ENCODE measurements at places on chromosomes 3 and 15.

DNA sequence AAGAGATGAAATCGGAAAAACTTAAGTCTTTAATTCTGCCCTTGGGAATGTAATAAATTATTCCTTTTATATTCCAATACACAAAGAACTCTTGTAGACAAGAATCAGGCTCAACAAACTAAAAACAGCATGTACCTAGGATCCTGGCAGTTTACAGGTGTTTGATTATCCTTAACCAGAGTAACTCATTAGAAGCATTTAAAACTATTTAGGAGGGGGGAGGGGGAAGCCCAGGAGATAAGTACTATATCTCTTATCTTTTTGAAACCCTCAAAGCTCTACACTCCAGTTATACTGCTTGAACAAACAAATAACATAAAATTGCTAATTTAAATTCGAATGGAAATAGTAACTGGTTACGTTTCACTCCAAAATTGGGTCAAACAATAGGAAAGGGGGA, 1.9 kb downstream of the CNBP start:
- no peak for DNase-seq

- DNase-seq = no peak
These were observed 261.5 kb upstream of the ZNF385D start for GRCh38 chr3:22012471-22012870.

DNA sequence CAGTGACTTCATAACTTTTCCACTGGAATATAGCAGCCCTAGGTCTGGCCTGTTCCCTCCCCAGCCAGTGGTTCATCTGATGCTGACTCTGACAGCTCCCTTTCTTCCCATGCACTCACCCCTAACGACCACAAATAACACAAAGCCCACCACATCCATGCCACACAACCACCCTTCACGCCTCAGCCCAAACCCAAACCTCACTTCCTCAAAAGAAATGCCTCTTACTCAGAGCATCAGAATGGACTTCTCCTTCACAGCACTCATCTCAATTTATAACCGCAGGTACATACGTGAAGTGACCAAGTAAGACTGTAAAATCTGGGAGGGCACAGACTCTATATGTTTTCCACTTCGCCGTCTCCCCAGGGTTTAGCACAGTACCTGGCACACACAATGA, 1.1 kb downstream of the RBSN start:
- no peak for DNase-seq

GRCh38 chr3:127568586-127568985, 21.9 kb downstream of the TPRA1 start:
- DNase-seq = no peak

DNA sequence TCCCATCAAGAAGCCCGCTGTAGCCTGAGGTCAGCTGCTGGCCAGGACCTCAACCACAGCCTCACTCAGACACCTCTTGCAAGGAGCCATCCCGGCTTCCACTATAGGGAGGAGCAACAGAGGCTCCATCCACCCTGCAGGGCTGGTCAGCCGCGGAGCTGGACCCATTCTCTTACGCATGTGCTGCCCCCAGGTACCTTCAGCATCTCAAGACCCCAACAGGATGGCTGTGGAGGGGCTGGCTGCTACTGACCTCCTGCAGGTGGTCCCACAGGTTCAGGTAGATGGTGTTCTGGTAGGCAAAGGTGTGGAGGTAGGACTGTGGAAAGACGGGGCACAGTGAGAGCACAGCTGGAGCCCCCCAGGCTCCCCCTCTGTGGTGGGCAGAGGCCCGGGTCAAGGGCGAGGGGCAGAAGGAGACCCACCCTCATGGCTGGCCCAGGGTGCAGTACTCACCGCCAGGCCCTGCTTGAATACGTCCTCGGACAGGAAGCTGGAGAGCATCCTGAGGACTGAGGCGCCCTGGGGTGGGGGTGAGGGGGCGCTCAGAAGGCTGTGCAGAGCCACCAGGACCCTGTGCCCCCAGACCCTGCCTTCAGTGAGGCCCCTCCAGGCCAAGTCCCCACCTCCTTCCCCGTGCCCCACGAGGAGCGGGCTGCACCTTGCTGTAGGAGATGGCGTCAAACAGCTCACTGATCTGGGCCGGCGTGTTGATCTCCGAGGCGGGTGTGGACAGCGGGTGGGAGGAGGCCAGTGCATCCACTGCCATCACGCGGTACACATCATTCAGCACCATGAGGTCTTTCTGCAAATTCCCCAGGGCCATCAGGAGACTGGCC, 11.4 kb downstream of the ANPEP start:
- no peak for DNase-seq

GRCh38 chr15:29924750-29925149, 102.5 kb upstream of the TJP1 start:
- DNase-seq = peak; percentile 33

GRCh38 chr3:67715971-67716370, 61.6 kb upstream of the SUCLG2 start:
- DNase-seq = no peak

- no peak for DNase-seq
These were observed 314.1 kb upstream of the TGFBR2 start for GRCh38 chr3:30292192-30292893.

GRCh38 chr3:71492974-71493771, 90.4 kb downstream of the FOXP1 start:
- DNase-seq = no peak

DNA sequence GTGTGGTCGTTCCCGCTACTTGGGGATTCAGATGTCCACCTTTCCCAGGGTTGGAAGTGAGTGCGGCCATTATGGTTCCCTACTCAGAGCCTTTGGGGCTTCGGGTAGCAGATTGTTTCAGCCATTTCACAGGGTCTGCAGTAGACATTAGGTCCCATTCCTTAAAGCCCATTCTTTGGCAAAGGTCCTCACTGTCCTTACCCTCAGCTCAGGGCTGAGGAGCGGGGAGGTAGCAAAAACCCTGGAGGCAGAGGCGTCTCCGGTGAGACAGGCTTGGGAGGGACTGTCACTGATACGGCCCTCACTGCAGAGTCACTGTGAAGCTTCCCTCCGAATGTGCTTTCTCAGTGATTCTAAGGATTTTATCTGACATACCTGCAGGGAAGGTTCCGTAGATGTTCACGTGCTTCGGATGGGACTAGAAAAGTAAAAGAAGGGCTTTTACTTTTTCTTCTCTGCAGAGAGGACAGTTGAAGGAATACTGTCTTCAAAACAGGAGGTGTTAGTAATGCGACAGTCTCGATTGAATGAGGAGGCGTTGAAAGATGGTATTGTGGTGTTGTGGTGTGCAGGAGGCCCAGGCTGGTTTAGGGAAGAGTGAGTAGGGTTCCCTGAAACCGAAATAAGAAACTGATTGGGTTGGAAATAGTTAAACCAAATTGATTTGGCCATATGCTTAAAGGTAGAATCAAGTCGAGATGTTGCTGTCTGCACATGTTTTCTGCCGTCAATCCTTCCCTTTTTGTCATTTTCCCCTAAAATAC, 630 bp downstream of the ATP6V1A start:
- DNase-seq = no peak

GRCh38 chr3:38100498-38100897, 36.4 kb downstream of the ACAA1 start:
- DNase-seq = no peak

DNA sequence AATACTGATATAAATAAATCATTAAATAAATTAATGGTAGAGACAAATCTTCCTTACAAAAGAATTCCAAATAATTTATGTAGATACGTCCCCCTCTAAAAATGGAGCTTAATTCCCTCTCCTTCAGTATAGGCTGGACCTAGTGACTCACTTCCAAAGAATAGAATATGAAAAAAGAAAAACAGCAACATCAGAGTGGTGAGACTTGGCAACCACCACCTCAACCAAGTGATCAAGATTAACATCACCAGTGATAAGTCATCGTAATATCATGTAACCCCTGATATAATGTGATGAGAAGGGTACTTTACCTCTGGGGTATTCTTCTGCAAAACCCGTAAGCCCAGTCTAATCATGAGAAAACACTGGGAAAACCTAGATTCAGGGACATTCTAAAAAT, 13.4 kb downstream of the GOLGB1 start:
- DNase-seq = no peak

GRCh38 chr3:160154033-160154432, 71.2 kb upstream of the C3orf80 start:
- no peak for DNase-seq

DNA sequence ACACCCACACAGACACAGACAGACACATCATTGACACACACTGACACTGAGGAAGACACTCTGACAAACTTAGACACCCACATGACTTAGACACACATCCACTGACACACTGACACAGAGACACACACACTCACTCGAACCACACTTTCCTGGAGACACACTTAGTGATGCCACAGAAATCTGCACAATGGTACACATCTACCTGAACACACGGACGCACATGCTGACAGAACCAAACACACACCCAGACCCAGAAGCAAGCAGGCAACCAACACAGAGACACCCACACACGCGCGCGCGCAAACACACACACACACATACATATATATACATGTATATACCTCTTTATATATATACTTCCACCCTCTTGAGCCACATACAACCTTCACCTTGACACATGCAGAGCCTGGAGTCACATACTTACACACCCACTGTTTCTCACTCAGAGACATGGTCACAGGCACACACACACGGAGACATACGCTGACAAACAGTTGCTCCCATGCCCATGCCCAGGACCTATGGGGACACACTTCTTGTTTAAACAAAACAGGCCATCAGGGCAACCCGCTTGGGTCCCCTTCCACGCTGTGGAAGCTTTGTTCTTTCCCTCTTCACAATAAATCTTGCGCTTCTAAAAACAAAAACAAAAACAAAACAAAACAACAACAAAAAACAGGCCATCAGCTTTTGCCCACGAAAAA, 913 bp upstream of the SCN5A start:
- DNase-seq = peak; percentile 3

DNA sequence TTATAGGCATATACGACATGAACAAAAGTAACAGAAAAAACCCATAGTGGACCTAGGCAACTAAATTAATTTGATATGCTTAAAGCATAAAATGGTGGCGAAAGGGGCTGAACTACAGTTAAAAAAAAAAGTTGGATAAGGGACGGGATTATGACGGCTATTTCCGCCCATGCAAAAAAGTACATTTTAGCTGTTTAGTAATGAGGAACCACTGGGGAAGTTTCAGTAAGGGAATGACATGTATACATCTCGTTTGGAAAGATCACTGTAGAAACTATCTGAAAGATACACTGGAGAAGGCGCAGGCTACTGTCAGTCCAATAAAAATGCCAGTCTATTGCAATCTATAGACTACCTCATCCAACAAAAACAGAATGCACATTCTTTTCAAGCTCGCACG, 65.6 kb downstream of the ZNF148 start:
- no peak for DNase-seq

DNA sequence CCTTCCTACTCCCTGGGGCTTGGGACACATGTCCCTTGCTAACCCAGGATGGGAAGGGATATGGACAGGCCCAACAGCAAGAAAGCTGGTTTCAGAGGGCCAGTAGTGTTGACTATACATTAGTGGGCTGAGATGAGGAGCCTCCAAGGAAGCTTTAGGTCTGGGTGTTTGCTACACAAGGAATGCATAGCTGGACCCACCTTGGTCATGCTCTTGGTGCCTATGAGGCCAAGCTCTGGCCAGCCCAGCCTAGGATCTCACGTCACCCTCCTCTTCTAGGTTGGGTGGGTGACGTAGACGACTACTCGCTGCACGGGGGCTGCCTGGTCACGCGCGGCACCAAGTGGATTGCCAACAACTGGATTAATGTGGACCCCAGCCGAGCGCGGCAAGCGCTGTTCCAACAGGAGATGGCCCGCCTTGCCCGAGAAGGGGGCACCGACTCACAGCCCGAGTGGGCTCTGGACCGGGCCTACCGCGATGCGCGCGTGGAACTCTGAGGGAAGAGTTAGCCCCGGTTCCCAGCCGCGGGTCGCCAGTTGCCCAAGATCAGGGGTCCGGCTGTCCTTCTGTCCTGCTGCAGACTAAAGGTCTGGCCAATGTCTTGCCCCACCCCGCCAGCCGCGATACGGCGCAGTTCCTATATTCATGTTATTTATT, 653 bp upstream of the WDR6 start:
- no peak for DNase-seq

GRCh38 chr15:41513506-41514227, at the start of gene LTK:
LTK (minus strand) TSS chr15:41513827; CDS start chr15:41513709, 118 bp downstream.
- no peak for DNase-seq

GRCh38 chr15:59950603-59951388, 53.3 kb upstream of the FOXB1 start:
- no peak for DNase-seq

GRCh38 chr3:183439515-183439914, 11.1 kb upstream of the MCF2L2 start:
- DNase-seq = no peak

DNA sequence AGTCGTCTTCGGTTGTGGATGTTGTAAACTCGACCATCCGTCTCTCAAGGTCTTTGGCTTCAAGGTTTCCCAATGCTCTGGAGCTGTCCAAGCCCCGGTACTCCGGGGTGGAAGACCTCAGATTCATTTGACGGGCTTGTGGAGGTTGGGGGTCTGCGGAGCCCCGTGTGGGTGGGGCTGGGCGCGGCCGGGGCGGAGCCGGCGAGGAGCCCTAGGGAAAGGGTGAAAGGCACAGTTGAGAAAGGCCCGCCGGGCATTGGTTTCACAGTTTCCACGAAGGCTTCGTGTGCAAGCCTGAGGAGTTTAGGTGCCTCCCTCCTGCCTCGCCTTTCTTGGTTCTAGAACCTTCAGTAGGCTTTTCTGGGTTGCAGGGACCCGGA, 360 bp upstream of the MGA start:
- no peak for DNase-seq

GRCh38 chr3:42507252-42507651, 4.8 kb downstream of the VIPR1 start:
- no peak for DNase-seq

DNA sequence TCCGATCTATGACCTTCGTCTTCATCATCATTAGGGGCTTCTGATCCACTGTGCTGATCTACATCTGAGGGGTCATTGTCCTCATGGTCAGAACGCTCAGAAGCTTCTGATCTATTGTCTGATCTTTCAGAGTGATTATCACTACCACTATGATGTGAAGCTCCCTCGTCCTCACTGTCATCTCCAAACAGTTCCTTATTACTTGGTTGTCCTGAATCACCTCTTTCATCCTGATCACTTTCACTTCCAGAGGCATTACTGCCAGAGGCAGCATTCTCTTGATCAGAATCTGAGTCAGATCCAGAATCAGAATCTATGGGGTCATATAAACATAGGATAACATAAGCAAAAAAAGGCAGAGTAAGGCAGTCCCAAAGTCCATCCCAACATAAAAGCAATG, 5.4 kb downstream of the LEO1 start:
- DNase-seq = no peak

- peak; percentile 100 for DNase-seq
These were observed 6.5 kb upstream of the CYP11A1 start for GRCh38 chr15:74373731-74374647.

DNA sequence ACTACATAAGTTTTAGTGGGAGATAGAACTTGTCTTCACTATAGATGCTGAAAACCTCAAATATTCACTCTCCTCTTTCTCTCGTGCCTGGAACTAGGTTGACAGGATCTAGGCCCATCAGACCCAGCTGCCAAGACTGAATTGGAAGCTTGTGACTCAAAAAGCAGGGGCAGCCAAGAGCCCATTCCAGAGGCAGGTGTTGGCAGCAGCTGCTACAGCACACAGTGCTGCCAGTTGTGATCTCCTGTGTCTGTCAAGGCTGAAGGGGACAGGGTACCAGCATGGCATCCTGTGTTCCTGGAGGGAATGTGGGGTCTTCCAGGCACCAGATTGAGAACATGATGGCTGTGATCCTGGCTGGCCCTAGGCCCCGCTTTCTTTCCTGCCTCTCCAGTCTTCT, 92.5 kb upstream of the MB21D2 start:
- DNase-seq = no peak

- DNase-seq = no peak
These were observed 4.5 kb downstream of the PTX3 start for GRCh38 chr3:157441102-157441624.

Data from HuH-7.5 (cell line).